ENCODE measurements at places on chromosomes 2 and 18.

- DNase-seq: peak; percentile 18
Observed at GRCh38 chr2:158967114-158967730, 1.2 kb upstream of the TANC1 start.

DNA sequence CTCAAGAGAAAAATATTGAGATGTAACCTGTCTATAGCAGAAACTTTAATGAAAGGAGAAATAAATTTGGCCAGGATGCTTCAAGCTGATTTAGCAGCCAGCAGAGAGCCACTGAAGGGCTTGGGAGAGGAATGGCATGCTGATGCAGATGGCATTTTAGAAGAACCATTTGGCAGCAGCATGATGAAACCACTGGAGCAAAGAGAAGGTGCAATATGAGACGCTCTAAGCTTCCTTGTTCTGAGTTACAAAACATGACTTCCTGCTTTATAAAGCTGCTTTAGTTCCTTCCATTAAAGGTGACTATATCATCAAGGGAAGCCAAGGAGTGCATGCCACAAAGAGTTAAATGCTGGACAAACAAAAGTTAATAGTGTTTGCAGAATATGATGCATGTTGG lies 189.7 kb downstream of the PID1 start:
- DNase-seq: peak; percentile 35

DNA sequence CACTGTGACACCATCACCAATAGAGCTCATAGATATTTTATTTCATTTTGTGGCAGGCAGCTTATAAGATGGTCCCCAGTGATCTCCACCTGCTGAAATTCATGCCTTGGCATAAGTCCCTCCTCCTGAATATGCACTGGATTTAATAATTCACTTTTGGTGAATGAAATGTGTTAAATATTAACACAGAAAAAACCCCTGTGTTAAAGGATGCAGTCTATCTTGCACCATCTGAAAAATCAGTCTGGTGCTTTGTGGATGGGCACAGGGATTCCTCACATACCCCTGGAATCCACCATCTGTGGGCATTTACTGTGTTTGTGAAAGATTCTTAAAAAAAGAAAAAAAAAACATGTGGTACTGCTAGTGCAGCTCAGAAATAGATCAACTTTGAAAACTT lies 26.1 kb upstream of the WIPF1 start:
- DNase-seq: no peak

DNA sequence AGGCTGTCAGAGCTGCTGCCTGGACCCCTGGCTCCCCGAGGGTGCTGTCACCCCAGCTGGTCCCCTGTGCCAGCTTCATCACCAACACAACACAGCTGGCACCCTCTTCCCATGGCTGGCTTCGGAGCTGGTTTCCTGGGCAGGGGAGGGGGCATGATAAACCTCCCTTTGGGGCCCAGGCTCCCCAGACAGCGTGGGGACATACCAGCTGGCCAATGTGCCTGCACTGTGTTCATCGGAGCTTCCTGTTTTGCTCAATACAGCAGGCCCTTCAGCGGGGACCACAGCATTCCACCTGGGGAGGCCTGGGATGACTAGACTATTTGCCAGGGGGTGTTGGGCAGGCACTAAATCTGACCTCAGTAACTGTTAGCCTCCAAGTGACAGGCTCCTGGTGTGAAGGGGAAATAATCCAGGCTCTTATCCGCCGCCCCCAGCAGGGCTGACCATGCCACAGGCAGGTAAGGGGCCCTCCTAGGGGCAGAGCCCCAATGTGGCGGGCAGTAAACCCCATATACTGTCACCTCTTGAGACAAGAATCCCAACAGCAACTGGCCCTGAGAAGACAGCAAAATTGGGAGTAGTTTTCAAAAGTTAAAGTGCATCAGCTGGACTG lies 44.6 kb downstream of the EMX1 start:
- peak; percentile 86 for DNase-seq

DNA sequence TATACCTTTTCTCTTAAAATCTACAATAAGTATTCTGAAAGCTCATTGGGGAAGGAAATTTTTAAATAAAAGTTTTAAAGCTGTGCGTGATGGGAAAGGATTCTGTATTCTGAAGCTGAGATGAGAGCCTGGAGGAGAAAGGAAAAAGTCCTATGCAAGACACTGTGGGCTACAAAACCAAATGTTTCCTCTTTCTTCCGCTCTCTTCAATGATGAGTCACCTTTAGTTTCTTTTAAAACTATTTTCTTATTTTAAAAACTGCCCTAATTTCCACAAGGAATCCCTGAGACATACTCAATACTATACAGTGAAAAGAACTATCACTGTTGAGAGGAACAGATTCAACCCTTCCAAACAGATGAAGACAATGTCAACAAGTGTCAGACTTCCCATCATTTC lies 87.4 kb downstream of the INO80D start:
- DNase-seq: no peak

DNA sequence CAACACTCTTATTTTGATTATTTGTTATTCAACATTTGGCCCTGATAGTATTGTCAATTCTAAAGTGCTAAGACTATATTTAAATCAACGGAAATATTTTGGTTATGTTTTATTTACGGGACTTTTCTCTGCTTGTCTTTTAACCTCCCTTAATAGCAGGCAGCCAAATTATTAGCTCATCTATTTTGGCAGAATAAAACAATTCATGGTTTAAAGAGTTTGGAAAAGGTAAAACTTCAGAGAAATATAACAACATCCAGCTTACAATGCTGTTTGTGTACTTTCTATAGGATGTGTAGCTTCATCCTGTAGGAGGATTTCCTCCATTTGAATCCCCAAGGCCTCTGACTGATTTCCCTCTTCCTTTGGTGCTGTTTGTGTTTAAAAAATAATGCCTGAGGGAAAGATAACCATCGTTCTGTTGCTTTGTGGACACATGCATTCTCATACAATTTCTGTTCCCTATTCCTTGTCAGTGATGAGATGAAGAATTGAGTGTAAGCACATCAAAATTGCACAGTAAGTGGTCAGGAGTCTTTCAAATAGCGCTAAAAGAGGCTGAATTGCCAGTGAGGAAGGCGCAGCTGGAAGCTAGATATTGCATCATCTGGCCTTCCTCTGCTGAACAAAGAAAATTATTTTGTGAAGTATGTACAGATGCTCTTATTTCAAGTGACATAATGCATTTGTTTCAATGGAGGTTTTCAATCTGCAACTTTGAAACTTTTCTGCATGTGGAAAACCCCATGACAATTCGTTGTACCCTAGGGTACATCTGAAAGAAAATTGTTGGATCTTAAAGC lies 80.3 kb downstream of the CD28 start:
- DNase-seq: peak; percentile 39

DNA sequence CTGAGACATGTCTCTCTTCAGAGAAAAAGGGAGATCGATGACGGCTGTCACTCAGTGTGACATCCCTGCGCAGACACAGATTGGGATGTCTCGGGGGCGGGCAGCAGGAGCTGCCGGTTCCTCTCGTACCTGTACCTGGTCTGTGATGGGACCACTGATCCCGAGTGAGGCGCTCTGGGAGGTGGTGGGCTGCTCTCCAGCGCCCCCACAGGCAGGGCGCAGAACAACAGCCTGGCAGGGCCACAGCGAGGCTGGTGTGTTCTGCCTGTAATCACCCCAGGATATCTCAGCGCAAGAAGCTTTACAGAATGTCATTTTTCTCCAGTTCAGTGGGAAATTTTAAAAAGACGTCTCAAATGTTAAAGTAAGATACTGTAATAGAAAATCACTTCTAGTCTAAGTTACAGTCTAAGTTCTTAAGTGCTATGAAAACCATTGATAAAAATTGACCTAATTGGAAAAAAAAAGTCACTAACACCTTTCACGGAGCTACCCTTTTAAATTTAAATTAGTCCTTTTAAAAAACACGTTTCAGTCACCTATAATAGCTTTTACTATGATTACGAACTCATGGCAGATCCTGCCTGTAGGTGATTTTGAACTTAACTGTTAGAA lies 189.8 kb downstream of the SNTG2 start:
- DNase-seq: peak; percentile 27

- DNase-seq: no peak
Observed at GRCh38 chr18:51168960-51169662, 28.4 kb downstream of the MEX3C start.

GRCh38 chr2:3209258-3209657 lies 168.4 kb downstream of the EIPR1 start:
- no peak for DNase-seq

DNA sequence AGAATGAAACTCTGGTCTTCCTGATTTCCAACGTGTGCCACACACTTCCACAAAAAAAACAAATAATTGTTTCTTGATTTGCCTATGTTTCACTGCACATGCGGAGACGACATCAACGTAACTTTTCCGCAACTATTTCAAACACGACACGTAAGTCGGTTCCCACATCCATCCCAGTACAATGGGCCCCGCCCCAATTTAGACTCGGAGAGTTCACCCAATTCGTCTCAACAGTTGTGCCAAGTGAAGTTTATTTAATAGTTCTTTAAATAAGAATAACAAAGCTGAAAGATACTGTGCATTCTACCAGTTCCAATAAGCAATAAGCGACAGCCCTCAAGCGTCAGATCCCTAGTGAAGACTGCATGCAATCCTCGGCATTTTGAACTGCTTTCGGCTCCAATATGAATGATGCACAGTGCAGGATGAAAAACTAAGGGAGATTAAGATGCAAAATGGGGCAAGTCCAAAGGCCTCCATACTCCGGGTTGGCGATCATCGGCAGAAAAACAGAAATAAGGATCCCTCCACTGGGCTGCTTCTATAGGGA lies 664 bp downstream of the CCT4 start:
- peak; percentile 59 for DNase-seq

- DNase-seq: no peak
Observed at GRCh38 chr2:199455210-199455544, 2.6 kb downstream of the SATB2 start.

GRCh38 chr2:31239593-31240177 lies 5.7 kb downstream of the EHD3 start:
- no peak for DNase-seq

DNA sequence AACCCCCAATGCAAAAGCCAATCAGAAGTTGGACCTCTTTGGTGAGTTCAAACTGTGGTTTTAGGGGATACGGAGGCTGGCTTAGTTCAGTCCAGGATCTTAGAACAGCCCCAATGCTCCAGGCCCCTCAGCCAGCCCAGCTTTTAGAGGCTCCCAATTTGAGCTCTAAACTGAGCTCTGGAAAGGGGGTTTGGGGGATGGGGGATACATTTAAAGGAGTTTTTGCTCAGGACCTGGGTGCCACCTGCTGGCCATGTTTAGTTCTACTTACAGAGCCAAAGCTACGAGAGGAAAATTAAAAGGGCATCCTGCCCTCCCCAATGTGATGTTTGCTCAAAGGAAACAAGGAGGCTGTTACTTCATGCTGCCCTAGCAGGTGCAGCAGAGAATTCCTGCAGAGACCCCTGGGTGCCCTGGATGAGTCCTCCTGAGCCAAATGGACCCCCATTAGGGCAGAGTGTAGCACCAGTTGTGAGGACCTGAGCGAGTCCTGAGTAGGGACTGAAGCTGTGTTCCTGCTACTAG lies 15.9 kb upstream of the TMEM214 start:
- DNase-seq: peak; percentile 81

DNA sequence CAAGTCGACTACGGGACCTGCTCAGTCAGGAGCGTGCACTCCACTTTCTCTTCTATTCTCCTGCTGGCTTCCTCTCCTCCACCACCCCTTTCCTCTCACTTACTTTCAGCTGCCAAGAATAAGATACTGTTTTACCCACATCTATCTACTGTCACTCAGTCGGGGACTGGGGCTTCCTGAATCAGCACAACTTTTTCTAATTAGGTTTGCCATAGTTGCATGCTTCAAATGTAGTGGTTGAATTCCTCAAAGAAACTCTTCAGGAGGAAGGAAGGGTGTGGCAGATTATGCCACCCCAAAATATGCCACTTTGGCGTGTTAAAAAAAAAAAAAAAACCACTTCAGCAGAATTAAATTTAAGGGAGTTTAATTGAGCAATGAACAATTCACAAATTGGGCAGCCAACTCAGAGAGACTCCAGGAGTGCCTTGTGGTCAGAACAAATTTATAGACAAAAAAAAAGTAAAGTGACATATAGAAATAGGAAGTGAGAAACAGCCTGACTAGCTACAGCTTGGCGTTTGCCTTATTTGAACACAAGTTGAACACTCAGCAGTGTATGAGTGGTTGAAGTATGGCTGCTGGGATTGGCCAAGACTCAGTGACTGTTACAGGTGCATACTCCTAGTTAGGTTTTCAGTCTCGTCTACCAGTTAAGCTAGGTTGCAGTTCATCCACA lies 32.5 kb upstream of the RMDN2 start:
- DNase-seq: peak; percentile 77

DNA sequence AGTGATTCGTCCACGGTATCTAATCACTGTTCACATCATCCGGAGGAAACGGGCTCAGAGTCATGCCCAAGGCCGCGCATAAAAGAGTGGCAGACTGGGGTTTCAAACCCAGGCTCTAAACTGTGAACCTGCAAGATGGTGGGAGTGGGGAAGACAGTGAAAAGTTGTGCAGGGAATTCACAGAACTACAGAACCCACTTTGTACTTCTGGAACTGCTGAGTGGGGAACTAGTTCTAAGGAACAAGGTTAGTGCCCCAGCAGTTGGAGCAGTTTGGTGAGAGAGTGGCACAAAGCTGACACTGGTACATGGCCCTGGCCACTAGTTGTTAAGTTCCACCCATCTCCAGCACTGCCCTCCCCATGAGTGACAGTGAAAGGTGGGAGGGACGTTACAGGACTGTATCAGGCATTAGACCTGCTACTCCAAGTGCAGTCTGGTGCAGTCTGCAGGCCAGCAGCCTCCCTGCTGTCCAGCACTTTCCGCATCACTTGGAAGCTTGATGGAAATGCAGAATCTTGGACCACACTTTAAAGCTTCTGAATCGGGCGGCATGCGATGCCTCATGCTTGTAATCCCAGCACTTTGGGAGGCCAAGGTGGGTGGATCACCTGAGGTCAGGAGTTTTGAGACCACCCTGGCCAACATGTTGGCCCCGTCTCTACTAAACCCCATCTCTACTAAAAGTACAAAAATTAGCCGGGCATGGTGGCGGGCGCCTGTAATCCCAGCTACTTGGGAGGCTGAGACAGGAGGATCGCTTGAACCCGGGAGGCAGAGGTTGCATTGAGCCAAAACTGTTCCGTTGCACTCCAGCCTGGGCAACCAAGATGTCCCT lies 47.3 kb downstream of the C2orf42 start:
- DNase-seq: peak; percentile 69

- peak; percentile 91 for DNase-seq
Observed at GRCh38 chr2:46747297-46747818, 168.2 kb downstream of the MCFD2 start.

DNA sequence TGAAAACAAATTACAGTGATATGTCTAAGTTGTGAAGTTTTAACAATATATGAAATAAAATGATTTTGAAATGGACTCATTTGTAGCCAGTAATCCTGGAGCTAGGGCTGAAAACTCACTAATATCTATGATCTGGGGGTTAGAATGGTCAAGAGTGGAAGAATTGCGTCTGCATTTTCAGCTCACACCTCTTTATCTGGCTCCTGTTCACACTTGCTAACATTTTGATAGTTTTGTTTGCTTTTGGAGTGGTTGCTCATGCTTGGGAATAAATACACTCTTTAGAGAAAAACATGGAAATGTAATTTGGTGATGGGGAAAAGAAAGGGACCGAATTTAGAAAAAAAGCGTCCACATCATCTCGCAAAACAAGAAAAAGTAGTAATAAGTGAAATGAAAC lies 30.7 kb downstream of the UBE2F start:
- DNase-seq: no peak

All from NB4 (cell line).